Stimulated activated CD4-positive, alpha-beta T cell treated with anti-CD3 and anti-CD28 coated beads, Interleukin-1b, Interleukin-23, amount 100 ng/mL, for 1 hour (primary cell): ENCODE measurements at places on chromosomes 2 and 18.

DNA sequence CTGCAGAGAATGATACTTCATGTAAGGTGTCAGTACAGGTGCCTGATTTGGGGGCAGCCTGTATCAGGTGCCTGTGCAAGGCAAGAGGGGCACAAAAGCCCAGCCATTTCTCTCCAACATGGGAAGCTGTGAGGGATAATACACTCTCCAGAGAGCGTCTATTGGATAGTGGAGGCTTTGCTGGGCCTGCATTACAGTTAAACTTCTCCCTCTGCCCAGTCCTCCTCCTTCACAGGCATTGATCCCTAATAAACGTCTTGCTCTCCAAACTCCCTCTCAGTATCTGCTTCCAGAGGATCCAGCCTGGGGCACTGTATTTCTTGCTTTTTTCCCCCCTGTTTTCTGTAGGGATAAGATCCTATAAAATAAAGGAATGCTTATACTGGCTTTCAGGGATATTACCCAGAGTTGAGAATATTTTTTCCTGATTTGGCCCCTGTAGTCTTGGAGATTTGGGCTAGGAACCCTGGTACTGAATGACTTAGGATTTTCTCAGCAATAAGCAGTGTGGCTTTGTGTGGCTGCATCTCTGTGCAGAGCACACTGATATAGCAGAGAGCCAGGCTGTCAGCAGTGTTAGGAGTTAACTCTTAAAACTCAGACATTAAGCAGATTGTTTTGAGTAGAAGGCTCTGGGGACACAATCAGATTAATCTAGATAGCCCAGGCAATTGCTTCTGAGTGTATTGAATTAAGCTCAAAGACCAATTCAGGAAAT is 330.6 kb downstream of the CYRIA start:
- DNase-seq, result no peak

DNA sequence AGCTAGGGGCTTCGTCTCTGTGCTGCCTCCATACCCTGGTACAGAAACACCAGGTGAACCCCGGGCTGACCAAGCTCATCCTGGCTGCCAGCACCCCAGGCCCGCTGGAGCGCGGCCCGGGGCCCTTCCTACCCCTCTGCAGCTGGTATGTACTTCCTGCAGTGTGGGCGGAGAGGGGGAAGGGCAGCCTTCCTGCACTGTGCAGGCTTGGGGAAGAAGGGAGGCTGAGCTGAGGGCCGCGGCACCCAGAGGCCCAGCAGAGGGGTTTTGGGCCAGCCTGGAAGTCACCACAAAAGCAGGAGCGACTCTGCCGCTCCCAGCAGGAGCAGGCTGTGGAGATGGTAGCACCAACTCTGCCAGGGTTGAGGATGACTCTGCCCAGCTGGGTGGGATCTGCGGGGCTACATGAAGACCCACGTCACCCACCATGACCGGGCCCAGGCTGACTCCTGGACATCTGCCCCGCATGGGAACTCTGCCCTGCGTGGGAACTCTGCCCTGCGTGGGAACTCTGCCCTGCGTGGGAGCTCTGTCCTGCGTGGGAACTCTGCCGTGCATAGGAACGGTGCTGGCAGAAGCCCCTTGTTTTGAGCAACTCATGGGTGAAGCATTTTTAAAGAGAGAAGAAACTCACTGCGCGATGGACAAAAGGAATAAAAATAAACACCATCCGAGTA is 273.3 kb downstream of the NDUFA10 start:
- DNase-seq, result no peak

GRCh38 chr2:31337197-31337596 is 77.3 kb downstream of the XDH start:
- DNase-seq, result no peak

GRCh38 chr2:96869281-96869821 is 529 bp downstream of the SEMA4C start:
- DNase-seq, result no peak

DNA sequence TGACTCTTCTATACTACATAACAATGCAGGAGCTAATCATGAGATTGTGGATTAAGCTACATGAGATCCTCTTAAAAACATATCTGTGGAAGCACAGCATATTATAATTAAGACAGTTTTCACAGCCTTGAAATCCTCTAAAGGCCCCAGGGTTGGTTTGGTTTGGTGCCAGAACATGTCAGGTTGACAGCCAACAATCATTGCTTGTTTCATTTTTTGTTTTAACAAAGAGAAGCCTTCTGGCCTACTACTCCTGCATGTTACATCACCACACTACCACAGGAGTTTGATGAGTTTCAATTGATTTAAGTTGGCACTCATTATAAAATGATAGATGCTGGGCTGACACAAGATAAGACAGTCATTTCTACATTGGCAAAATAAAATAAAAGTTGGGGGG is 255.9 kb upstream of the ERBB4 start:
- no peak for DNase-seq

- DNase-seq, result no peak
Measured at GRCh38 chr2:44245083-44245861, 30.0 kb upstream of the SLC3A1 start.

DNA sequence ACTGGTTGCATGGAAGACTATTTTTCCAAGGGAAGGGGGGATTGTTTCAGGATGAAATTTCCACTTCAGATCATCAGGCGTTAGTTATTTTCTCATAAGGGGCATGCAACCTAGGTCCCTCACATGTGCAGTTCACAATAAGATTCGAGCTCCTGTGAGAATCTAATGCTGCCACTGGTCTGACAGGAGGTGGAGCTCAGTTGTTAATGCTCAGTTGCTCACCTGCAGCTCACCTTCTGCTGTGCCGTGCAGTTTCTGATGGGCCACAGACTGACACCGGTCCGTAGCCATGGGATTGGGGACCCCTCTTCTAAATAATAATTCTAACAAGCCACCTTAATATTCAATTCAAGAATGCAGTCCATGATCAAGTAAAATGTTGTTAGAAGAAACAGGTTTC is 34.9 kb downstream of the PLCL1 start:
- DNase-seq, result no peak

- peak; percentile 15 for DNase-seq
Measured at GRCh38 chr2:230441227-230441897, 25.4 kb downstream of the SP100 start.

DNA sequence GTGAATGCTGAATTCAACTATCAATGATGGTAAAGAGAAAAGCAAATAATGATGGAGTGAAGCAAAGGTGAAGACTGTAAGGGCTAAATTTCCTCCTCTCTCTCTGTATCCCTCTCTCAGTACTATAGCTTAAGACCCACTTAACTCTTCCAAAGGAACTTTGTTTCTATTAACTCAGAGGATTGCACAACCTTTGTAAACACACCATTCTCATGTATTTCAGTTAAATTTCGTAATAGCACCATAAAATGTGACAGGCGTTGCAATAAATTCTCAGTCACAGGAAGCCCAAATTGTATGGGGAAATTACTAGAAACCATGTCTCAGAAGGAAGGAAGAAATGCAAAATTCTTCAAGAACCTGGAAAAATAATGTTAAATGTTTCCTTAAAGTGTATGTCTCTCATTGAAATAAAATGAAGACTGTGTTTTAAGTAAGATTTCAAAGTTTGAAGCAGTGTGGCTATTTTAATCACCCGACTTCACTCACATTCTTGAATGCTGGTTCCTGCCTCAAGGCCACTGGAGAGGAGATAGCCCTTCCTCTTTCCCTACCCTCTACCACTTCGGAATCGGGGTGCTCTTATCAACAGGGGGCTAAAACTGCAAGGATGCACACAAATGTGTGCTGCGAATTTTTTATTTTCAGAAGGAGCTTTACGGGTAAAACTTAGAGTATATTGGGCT is 112.1 kb downstream of the FTCDNL1 start:
- no peak for DNase-seq

GRCh38 chr2:219496825-219497494 is 1.7 kb upstream of the GMPPA start:
- DNase-seq, result no peak

GRCh38 chr2:33077844-33078243 is 131.1 kb downstream of the LTBP1 start:
- DNase-seq, result no peak

- no peak for DNase-seq
Measured at GRCh38 chr2:221521233-221521845, 50.8 kb downstream of the EPHA4 start.

DNA sequence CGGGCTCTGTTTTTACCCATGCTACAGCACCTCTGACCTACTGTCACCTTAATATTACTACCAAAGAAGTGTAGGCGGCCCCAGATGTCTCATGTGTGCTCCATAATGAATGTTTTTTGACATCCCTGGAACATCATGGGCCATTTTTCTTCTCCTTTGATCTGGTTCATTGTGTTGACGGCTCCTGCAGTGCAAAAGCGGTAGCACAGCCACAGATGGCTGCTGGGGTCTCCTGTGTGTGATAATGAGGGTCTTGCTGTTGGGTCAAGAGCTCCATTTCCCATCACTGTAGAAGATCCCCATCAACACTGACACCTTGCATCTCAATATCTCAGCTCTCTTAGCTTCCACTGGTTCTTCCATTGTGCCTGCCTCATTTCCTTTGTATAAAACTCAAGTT is 95.0 kb downstream of the CDH20 start:
- no peak for DNase-seq

GRCh38 chr2:11713815-11714214 is 32.6 kb upstream of the LPIN1 start:
- no peak for DNase-seq

DNA sequence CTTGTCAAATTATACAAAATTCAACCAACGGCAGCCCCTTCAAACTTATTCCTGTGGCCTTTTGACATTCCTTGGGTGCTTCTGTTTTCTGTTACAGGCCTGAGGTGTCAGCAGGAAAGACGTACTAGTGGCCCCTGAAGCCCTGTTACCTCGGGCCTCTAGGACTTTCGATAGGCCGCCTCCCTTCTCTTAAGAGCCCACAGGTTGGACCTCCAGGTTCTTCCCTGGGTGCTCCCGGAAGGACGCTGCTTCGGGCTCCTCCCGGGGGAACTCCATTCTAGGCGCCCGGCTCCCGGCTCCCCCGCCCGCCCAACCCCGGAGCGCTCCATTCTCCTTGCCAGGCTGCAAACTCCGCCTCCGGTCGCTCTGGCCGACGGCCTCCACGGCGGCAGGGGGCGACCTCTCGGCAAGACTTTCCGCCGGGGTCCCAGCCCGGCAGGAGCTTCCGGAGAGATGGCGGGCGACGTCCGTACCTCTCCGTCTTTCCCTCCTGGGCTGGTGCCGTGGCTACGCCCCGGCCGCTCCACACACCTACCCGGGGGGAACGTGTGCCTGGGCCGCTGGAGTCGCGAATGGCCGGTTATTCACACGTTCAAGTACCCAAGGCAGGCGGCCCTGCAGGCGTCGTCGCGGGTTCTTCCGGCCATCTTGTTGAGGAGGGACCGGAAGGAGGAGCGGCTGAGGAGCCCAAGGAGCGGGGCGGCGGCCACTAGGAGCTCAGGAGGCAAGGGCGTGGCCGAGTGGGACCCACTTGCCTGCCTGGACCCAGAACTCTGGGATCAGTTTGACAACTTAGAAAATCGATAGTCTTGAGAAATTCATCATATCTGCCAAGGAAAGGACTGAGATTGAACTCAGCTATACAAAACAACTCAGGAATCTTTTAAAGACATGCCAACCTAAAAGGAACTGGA is 27.5 kb downstream of the BOLA3 start:
- DNase-seq, result peak; percentile 77

DNA sequence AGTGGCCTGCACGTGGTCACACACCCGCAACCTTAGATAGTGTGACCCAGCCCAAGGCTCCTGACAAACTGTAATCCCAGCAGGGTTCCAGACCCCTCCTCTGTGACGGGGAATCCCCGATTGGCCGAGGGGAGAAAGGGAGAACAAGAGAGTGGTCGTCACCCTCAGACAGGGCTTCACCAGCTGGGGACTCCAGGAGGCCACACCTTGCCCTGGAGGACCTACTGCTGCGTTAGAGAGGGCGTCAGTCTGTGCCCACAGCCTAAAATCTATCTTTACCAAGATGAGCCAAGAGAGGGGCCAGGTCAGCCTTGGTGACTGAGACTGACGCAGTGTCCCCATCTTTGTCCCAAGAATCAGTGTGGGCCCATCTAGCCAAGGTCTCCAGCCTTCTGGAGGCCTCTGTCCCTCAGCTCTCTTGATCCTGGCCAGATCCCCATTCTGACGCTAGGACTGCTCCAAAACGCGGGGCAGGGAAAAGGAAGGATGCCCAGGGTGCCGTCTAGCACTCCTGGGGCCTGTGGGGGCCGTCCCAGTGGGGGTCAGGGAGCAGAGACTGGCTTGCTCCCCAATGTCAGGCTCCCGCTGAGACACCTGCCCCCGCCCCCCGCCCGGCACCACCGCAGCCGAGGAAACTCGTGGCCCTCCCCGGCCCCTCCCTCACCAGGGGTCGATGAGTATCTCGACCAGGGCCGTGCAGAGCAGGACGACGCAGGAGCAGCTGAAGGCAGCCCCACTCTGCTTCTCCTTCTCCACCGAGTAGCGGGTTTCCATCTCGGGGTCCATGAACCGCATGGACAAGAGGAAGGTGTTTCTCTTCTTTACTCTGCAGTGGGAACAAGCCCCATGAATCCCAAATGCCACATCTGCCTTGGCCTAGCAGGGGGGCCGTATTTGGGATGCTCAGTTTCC is 40.9 kb downstream of the CENPO start:
- DNase-seq, result no peak

DNA sequence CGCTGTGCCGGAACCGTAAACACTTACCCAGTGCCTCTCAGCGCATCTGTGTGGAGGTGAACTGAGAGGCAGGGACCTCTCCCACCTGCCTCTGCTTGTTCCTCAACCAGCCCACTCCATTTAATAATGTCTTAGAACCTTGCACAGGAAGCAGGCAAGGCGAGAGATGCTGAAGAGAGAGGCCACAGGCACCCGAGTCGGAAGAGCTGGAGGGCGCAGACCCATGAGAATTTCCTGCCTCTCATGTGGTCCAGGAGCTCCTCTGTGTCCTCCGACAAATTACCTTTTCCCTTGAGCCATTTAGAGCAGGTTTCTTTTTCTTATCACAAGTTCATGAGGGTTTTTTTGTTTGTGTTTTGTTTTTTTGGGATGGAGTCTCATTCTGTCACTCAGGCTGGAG is 4.9 kb upstream of the RFX8 start:
- no peak for DNase-seq

DNA sequence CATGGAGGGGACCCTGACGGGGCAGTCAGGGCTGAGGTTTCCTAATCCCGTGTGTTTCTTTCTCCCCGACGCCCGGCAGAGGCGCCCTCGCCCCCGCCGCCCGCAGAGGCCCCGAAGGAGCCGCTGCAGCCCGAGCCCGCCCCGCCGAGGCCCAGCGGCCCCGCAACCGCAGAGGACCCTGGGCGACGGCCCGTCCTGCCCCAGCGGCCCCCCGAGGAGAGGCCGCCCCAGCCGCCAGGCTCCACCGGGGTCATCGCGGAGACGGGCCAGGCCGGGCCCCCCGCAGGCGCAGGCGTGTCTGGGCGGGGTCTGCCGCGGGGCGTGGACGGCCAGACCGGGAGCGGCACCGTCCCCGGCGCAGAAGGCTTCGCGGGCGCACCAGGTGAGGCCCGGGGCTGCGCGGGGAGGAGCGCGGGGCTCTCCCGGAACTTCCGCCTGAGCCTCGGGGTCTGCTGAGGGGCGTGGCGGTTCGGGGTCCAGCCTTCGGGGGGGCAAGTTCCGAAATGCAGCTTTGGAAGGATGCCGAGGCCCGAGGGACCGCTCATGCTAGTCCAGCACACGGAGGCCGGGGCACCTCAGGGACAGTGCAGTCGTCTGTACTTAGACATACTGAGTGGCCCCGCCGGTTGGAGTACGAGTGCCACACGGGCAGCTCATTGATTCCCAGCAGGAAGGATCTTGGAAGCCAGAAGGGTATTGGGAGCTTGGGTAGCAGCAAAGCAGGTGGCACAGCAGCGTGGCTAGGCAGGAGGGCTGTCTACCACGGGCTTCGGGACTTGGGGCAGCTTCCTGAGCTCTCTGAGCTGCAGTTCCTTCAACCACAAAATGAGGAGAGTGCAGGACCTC is 60.1 kb downstream of the EMILIN2 start:
- no peak for DNase-seq
